ENCODE measurements at places on chromosomes 1 and 21.

DNA sequence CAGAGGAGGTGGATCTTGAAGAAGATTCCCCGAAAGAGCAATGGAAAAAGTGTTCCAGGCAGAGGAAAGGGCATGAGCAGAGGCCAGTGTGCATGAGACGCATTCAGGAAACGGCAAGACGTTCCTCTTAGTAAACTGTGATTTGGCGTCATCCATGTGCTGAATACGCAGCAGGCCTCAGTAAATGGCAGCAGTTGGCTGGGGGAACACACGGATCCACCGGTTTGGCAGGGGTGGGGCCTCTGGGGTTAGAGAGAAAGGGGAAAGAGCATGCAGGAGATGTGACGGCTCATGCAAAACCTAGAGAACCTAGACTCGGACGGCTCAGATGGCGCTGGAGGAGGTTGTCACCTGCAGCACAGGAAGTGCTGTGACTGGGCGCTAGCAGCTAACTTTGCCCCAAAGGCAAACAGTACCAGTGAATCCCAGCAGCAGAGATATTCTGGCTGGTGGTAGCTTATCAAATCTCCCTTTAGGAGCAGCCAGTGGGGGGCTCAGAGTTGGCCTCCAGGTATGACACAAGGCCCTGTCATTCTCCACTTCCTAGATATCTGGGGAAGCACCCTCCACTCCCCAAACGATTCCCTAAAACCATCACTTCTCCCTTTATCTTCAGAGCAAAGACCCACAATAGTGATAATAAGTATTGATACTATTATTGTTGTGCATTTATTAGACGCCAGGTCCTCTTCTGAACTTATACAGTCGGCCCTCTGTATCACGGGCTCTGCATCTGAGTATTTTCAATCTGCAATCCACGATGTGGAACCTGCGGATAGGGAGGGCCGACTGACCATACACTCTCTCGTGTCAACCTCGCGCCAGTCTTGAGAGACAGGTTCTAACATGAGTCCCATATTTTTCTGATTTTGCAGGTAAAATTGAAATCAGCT, 7.6 kb downstream of the LAPTM5 start:
- no peak for DNase-seq

DNA sequence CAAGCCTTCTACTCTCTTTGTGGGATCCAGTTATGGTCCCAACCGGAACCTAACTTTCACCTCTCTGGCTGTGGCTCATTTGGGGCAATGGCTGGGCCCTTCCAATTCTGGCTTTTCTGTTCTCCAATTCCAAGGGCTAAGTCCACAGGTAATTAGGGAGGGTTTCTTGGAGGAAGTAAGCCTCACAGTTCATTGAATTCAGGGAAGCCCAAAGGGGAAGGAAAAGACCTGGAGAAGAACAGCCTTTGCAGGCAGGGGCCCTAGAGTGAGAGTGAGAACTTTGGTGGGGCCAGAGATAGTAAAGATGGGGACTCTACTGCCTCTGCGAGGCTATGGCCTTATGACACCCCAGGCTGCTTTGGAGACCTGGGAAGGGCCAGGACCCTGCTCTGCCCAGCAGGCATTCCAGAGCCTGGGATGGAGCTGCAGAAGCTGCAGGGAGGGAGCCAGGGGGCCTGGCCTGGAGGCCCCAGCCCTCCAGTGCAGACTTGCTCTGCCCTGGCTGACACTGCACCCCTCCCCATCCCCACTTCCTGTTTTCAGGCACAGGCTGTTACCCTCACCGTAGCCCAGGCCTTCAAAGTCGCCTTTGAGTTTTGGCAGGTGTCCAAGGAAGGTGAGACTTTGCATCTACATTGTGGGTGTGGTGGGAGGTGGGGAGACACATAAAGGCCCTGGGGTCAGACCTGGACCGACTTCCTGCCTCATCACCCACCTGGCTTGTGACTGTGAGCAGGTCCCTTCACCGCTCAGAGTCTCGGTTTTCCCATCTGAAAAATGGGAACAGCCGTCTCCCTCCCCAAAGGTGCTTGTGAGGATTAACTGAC, 18.9 kb downstream of the LDLRAP1 start:
- DNase-seq, result no peak

GRCh38 chr1:226410958-226411357, 3.1 kb upstream of the PARP1 start:
- no peak for DNase-seq

DNA sequence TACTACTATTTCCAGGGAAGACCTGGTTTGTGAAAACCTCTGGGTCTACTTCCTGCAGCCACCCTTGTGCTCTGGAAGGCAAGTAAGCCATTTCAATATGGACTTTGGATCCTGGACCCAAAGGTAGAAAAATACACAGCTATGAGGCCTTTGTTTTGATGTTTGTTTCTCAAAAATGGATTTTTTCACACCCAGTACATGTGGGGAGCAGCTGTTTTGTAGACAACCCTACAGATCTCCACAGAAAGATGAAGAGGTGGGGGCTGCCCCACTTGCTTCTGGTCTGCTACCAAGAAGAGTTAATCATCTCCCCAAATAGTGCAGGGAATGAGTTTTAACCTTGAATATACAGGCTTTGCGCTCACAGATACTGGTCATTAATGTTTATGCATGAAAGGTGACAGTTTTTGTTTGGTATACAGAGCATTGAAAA, 29.2 kb downstream of the ZNF281 start:
- DNase-seq, result no peak

DNA sequence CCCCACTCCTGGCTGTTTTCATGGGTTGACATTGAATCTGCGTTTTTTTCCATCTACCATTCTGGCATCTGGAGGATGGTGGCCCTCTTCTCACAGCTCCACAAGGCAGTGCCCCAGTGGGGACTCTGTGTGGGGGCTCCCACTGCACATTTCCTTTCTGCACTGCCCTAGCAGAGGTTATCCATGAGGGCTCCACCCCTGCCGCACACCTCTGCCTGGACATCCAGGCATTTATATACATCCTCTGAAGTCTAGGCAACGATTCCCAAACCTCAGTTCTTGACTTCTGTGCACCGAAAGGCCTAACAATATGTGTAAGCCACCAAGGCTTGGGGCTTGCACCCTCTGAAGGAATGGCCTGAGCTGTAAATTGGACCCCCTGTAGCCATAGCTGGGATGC, 147.9 kb upstream of the FMN2 start:
- no peak for DNase-seq

DNA sequence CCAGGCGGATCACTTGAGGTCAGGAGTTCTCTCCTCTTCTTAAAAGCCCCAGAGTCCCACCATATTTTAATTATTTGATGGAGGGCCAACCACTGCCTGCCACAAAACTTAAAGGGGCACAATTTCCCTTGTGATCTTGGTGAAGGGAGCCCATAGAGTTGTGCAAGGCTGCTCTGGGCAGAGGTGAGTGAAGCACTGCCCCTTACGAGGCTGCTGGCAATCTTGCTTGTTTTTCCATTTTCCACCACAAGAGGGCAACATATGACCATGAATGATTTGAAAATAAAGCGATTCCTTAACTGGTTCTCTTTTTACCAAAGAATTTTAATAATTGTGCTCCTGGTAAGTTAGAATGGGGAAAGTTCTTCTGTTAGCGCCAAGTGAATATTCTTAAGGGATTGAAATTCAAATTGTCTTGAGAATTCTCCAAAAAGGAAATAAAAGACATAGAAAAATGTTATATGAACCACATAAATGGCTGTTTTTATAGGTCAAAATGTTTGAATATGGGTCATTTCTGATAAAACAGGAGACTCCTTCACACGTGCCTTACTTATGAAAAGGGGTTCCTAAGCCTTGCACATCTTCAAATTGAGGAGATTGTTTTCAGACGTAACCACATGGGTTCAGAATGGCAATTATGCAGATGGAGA, 22.7 kb downstream of the PGM1 start:
- DNase-seq, result peak; percentile 95

GRCh38 chr1:207647671-207648333, 2.9 kb downstream of the CR1L start:
- DNase-seq, result no peak

GRCh38 chr1:25020173-25020845, 90.2 kb upstream of the RUNX3 start:
- DNase-seq, result no peak

GRCh38 chr1:162193221-162193620, 123.7 kb downstream of the NOS1AP start:
- DNase-seq, result no peak

- peak; percentile 42 for DNase-seq
Observed at GRCh38 chr1:20477348-20478056, 8.5 kb downstream of the CAMK2N1 start.

- DNase-seq, result no peak
Observed at GRCh38 chr21:25459993-25460392, 147.3 kb downstream of the MRPL39 start.

DNA sequence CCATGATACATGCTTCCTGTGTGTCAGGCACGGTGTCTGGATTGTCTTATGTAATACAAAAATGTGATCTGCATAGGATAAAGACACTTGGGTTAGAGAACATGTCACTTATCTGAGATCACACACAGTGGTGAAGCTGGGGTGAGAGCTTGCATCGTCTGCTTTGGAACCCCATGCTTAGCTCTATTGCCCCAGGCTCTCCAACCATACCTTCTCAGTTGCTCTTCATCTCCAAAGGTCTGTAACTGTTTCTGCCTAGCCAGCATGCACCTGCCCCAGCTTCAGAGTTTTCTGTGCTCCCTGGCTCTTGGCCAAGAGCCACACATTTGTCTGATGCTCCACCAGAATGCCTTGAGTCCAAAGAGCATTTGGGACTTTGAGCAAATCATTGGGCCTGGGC, 93.9 kb upstream of the COG2 start:
- no peak for DNase-seq

DNA sequence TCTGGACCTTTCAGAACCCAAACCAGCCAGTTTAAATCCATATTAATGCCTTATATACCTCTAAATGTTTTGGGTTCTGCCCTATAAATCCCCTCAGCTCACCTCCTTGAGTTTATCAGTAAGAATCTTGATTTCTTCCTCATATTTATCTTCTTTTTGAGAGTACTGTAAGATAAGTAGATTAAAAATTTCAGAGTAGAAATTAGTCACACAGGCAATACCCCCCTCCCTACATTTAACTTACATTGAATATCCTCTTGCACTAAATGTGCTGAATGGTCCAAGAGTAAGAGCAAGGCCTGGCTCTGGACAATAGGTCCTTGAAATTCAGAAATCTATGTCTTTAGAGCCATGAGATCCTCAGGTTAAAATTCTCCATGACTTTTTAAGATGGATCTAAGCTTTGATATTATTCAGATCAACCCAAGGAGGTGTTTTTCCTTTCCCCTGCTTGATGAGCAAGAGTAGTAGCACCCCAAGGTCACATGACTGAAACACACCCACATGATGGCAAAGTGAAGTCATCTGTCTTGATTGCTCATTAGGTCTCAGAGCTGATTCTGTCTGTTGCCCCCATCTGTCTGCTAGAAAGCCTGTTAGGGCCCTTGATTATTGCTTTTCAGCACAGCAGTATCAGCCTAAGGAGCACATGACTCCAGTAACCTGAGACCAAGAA, 15.8 kb upstream of the NUP210L start:
- DNase-seq, result no peak

DNA sequence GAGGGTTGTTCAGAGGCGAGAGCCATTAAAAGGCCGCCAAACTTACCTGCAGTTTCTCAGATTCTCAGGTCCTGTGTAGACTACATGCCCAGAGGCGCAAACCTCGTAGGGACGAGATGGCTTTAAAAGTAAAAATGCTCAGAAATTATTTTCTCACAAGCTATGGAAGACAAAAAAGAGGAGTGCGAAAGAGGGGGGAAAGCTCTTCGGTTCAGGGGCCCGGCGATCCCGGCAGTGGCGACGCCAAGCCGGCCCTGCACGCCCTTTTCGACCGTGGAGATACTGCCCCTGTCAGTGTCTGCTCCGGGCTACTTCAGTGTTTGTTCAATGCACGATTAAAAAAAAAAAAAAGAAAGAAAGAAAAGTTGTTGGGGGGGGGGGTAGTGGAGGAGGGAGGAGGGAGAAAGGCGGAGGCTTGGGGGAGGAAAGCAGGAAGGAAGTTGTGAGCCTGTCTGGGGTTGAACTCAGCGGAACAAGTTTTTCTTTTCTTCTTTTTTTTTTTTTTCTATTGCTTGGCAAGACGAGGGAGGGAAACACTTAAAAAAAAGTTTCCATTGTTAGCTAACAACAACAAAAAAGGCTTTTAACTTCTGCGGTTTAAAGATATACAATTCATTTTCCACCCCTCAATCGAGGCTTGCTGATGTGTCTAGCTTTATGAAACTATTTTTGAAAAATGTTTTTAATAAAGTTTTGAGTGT, at the start of gene ITPKB:
TSS of gene ITPKB (minus strand) at position 288 of the 701 bp plus-strand sequence. CDS start 1,824 bp downstream, outside the sequence.
- DNase-seq, result peak; percentile 84

GRCh38 chr21:35408401-35408800, 359.3 kb upstream of the RUNX1 start:
- DNase-seq, result no peak

GRCh38 chr1:210978316-210978973, 155.5 kb downstream of the KCNH1 start:
- no peak for DNase-seq

DNA sequence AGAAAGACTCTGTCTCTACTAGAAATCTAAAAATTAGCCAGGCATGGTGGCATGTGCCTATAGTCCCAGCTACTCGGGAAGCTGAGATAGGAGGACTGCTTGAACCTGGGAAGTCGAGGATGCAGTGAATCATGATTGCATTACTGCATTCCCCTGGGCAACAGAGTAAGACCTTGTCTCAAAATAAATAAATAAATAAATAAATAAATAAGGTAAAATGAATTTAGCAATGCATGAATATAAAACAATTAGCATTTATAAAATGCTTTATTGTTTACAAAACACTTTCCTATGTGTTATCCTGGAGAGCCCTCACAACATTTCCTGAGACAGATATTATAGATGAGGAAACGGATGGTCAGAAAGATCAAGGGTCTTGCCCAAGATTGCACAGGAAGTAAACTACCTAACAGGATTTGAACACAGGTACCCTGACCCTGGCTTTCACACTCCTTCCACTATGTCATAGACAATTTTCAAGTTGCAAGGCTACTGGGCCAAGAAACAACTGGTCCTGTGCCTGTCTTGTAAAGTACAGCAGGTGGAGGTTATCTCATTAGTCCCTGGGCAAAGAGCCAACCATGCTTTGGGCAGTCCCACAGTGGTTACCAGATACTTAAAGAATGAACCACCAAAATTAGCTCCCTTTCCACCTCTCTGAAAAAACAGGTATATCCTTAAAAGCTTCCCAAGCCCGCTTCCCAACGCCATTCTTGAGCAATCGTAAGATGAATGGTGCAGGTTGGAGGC, 15.4 kb upstream of the VSIG8 start:
- no peak for DNase-seq

DNA sequence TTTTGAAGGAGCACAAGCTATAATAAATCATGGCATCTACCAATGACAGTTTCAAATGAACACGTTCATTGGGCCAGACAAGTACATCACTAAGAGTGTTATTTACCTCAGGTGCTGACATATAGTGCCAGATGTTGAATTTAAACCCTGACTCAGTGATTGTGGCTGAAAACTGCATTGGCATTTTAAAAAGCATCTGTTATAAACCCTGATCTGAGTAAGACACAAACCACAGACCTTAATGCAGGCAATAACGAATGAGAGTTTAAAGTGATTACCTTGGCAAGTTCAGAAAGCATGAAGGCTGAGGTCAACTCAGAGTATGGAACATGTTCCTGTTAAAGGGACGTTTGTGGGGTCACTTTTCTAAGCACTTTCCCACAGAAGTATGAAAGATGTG, 865.1 kb upstream of the TMPRSS15 start:
- DNase-seq, result no peak

GRCh38 chr1:170221031-170221430, 75.3 kb downstream of the NTMT2 start:
- DNase-seq, result no peak

Measured in eye (tissue), 1 donor.